ENCODE measurements at places on chromosomes 7 and 10.

GRCh38 chr7:149196705-149197171 lies 1.4 kb downstream of the ZNF282 start:
- peak; percentile 11 for DNase-seq

GRCh38 chr7:137923380-137923779 lies 76.6 kb upstream of the DGKI start:
- DNase-seq: peak; percentile 94

DNA sequence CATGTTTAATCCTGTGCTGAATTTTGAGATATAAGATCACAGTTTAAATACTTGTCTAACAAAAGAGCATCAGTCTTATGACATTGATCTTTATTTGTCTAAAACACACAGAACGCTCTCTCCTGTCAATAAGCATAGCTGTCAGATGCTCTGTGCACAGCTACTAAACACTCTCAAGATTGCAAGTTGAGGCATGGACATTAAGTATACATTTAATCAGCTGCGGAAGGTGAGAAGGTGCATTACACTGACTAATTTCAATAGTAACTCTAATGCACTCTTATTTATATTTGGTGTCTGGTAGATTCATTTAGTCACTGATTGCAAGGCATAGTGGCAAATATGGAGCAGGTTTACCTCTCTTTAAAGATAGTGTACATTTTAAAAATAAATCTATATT lies 580.3 kb upstream of the NRP1 start:
- no peak for DNase-seq

DNA sequence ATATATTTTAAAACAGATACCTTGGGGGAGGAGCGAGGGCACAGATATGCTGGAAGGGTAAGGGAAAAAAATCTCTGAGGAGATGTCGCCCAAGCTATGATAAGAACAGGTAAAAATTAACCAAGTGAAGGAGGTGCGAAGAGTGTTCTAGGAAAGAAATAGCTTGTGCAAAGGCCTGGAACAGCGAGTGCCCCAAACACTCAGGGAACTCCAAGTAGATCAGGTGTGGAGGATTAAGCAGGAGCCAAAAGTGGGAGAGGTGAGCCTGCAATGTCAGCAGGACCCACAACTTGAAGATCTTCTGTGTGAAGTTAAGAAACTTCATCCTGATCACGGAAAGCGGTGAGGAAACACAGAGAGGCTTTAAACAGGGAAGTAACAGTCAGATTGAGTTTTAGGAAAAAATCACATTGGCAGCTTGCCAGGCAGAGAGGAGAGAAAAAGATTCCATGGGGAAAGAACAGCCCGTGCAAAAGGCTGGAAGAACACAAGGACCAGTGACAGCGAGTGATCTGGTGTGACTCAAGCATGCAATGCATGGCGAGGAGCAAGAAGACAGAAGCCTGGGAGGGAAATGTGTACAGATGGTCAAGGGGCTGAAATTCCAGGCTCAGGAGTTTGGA lies 30.7 kb downstream of the FGF8 start:
- peak; percentile 2 for DNase-seq

GRCh38 chr10:5961405-5962100 lies 15.8 kb downstream of the IL15RA start:
- no peak for DNase-seq

- no peak for DNase-seq
Observed at GRCh38 chr7:140678816-140679130, 6.0 kb downstream of the ADCK2 start.

DNA sequence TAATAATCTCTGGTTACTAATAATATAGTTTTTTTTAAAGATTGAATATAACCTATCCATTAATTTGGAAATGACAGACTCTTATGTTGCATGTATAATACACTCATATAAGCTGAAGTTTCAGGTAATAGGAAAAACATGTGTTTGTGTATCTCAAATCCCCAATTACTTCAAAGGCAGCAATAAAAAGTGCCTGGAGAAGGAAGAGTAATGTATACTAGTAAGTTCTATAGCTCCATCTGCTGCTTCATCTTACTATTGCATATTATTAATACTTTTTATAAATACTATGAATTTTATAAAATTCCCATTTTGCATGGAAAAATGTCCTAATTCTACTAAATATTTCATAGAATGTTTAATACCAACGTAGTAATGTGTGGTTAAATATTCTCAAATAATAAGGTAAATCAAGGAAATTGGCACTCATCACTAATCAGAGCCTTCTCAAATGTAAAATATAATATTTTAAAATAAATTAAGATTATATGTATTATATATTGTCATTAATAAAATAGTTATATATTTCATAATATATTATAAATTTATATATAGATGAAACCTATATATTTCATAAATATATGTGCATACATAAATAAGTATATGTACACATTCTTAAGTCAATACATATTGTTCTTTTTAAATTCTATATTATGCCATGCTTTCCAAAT lies 311.9 kb downstream of the HGF start:
- peak; percentile 14 for DNase-seq

DNA sequence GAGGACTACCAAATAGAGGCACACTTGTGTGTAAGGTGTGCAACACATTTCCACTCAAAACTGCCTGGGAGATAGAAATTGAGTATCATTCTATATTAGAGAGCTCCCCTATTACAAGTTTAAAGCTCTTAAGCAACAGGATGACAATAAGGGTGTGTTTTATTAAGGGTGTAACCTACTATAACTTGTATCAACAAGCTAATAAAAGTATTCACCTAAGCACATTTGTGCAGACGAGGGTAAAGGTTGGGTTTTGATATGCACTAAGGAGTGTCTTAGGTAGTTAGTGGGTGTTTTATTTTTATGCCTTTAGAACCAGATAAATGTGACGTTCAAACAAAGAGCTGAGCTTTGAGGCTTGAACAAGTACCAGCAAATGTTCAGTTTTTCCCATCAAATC lies 2.8 kb upstream of the FAM53B start:
- DNase-seq: no peak

- no peak for DNase-seq
Observed at GRCh38 chr10:129184196-129184595, 282.8 kb upstream of the MGMT start.

DNA sequence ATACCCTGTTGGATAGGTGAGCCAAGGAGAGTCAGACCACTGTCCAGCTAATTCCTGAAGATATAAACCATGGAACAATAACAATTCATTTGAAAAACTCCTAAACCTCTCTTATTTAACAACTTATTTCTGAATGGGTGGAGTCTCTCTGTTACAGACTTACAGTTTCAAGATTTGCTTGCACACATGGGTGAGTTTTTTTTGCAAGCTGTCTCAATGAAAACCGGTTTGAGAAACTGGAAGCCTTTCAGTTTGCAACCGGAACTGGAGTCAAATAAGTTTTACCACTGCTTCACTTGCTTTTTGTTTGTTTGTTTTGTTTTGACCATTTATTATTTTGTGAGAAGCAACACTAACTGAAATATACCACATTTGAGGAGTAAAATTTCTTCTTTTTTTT lies 243.8 kb downstream of the MTERF1 start:
- no peak for DNase-seq
